Stimulated activated CD4-positive, alpha-beta T cell treated with anti-CD3 and anti-CD28 coated beads, Interleukin-4, amount 100 ng/mL, for 4 hours (primary cell): ENCODE measurements at places on chromosomes 3 and 15.

DNA sequence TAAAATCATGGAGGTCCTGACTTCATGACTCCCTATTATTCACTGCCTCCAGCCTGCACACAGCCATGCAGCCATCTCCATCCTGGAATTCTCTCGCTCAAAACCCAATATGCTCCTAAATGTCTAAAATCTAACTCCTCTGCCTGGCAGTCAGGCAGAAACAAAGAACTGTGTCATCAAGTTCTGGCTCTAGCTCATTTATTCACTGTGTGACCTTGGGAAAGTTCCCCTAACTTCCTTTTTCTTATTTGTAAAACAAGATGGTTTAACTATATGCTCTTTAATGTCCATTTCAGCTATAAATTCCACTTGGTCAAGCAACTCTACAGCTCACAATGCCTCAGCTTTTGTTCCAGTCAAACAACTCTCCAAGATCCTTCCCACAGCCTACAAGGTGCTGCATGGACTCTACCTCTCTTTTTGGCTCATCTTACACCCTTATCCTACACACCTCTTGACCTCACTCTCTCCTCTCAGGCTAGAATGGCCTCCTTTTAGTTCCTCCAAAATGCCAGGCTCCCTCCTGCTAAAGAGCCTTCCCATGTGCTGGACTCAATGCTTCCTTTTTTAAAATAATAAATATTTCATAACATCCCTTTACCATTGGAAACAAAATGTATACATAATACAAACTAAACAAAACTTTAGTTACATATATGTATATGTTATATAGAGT lies 16.4 kb downstream of the PIK3CB start:
- DNase-seq = no peak

DNA sequence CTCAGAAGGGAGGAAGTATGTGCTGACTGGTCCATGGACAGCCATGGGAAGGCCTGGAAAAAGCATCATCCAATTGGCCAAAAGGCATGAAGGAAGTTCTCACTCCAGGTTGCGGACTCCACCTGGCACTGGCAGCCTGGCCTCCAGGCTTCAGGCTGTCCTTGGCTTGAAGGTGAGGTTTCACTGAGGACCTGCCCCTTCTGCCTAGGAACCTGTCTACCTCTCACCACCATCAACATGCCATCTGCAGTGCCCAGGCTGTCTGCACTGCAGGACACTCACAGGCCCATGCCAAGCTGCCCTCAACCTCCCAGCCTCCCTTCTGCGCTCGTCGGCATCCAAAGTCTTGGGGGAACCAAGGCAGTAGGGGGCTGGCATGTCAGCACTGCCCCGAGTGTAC lies 51.1 kb downstream of the CEP70 start:
- DNase-seq = no peak

DNA sequence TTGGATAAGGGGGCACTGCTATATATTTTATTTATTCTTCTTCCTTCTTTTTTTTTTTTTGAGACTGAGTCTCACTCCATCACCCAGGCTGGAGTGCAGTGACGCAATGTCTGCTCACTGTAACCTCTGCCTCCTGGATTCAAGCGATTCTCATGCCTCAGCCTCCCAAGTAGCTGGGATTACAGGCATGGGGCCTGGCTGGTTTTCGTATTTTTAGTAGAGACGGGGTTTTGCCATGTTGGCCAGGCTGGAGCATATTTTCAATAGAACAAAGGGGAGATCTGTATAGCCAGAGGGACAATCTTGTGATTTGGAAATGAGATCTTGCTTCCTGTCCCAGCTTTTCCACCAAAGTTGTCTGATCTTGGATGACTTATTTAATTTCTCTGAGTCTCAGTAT lies 133.1 kb upstream of the ABHD17C start:
- DNase-seq = no peak

DNA sequence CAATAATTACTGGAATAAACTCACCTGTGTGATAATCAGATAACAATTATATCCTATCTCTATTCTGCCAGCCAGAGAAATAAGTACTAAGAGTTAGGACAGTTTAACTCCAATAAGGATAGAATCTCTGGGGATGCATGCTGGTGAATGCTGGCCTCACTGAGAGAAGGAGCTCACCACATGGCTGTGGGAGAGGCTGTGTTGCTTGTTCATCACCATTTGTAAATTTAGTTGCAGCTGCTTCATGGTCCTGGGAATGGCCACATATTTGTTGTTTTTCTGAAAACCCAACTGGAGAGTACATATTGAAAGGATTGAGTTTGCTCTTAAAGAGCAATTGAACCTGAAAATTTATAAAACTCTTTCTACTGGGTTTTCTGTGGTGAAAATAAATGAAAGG lies 207.3 kb downstream of the NECTIN3 start:
- DNase-seq = no peak

DNA sequence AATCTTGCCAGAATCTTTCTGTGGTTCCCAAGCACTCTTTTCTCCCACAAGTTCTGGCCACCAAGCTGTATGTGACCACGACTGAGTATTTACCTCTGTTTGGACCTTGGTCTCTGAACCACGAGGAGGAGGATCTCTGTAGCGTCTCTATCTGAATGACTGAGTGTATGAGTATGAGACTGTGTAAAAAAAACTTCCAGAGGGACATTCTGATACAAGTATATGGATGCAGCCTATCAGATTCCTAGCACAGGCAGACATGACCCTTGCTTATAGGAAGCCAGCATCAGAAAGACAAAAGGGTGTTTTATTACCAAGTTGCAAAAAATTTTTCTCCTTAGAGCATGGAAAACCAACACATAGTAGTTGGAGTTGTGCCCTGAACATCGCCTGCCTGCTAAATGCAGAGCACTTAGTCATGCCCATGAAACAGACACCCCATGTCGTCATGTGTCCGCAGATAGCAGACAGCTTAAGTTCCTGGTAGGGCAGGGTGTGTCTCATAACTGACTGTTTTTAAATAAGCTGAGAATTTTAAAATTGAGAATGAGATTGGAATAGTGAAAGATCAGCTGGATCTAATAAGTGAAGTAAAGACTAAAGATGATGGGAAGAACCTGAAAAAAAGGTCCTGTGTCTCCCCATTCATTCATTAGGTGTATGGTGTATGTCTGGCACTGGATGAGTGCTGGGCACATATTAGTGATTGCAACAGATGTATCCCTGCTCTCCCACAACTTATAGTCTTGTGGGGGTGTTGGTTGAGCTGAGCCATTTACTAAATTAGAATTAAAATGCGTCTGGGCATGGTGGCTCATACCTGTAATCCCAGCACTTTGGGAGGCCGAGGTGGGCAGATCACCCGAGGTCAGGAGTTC lies 30.9 kb downstream of the DAG1 start:
- no peak for DNase-seq

- DNase-seq = no peak
These were observed 160.3 kb downstream of the SATB1 start for GRCh38 chr3:18264853-18265252.

GRCh38 chr3:120415756-120416155 lies 35.0 kb downstream of the FSTL1 start:
- no peak for DNase-seq

DNA sequence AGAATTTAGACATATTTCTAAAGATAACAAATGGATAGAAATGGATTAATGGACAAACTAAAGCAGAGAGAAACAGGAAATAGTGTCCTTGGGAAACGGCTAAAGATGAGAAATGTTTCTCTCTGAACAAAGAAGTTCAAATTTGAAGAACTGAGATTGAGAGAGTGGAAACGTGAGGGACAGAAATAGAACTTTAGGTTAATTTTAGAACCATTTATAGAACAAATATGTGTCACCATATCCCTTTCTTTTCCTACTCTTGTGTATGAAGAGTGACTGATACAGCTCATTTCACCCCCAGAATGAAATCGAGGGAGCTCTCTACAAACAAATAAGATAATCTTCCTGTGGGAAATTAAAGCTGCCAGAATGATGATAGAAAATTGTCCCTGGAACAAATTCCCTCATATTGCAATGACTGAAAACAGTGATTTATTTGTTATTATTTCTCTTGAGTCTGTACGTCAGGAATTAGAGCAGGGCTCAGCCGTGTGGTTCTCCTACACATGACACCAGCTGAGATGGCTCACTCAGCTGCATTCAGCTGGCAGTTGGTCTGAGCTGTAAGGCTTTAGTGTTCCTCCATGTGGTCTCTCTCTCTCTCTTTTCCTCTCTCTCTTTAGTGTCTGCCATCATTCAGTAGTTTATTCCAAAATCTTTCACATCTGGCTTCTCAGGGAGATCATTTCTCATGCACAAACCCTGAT lies 46.6 kb upstream of the ARPP21 start:
- DNase-seq = no peak

GRCh38 chr15:100732211-100733055 lies 130.0 kb downstream of the ASB7 start:
- DNase-seq = no peak

DNA sequence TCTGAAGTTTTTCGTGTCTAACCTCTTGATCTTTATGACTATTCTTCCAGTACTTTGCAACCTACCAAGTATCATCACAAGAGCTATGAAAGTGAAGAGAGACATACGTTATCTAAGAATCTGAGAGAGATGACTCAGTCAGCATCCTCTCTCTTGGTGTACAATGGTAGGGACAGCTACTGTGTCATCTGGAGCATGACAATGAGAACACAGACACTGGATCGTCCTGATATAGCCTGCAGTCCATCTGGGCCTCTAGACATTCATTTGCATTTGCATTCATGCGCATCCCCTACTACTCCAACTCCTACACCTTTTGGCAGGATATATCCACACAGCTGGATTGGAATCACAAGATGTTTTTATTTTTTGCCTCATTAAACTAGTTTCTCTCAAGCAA lies 115.2 kb downstream of the PEX5L start:
- DNase-seq = no peak

DNA sequence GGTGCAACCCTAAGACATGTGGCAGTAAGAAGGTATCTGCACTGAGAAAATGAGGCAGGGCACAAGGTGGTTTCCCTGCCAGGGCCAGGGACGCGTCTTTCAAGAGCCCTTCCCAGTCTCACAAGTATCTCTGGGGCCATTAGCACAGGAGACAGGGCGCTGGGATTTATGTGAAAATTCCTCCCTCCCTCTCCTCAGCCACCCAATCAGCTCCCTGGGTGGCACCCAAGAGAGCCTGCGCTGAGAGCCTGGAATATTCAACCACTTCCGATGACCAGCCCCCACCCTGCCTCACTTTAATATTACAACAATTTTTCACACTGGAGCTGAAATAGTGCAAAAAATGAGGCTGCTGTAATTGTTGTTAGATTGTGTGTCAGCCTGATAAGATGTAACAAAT lies 26.1 kb downstream of the SEC61A1 start:
- DNase-seq = no peak

GRCh38 chr3:42682301-42683070 lies 2.9 kb upstream of the KLHL40 start:
- no peak for DNase-seq

GRCh38 chr15:67838789-67839332 lies 984 bp downstream of the RNU6-1 start:
- DNase-seq = no peak

DNA sequence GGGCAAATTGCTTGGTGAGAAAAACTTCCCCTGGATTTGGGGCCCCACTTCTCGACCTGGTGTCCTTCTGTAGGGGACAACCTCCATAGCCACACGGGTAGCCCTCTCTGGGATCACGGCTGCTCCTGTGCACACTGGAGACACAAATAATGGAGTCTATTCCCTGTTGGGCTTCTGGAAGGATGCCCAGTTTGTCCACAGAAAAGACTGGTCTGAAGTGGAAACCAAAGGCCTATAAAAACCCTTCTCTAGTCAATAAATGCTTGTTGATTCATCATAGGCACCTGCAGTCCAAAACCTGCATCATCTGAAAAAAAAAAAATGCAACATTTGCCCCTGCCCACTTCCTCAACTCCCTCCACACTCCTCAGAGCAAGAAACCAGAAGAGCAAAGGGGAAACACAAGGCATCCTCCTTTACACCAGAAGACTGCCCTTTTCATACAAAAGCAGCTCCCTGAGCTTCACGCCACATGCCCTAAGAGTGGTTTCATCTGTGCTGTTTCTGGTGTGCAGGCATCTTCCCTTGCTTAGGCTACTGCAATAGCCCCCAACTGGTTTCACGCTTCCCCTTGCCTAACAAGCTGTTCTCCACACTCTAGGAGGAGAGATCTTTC lies 36.3 kb downstream of the SRGAP3 start:
- no peak for DNase-seq

DNA sequence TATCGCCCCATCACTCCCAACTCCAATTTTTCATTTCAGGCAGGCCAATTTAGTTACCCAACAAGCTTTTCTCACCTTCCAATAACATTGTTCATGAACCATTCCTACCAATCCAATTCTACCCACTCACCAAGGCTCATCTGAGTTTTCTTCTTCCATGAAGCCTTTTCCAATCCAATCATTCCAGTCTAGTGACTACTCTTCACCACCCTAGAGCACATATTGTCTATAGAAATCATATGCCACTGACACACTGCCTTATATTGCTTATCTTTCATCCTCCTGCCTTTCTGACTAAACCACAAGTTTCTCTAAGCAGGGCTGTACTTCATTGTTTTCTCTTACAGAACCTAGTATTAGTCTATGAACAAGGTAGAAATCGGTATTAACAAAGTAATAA lies 11.4 kb downstream of the CCDC14 start:
- DNase-seq = no peak

DNA sequence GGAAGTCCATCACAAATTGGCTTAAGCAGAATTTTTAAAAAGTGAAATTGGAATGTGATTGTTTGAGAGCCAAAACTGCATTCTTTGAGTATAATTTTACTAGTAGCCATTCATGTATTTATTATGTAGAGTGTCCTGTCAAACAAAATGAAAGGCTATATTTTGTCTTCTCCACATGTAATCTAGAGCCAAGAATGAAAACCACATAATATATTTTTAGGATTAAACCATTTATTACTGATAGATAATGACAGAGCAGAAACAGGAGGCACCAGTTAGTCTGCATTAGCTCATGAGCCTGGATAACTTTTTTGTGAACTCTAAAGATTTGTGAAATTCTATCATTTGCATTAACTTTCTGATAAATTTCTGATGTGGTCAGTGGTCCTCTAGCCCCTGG lies 130.2 kb downstream of the FILIP1L start:
- DNase-seq = no peak

DNA sequence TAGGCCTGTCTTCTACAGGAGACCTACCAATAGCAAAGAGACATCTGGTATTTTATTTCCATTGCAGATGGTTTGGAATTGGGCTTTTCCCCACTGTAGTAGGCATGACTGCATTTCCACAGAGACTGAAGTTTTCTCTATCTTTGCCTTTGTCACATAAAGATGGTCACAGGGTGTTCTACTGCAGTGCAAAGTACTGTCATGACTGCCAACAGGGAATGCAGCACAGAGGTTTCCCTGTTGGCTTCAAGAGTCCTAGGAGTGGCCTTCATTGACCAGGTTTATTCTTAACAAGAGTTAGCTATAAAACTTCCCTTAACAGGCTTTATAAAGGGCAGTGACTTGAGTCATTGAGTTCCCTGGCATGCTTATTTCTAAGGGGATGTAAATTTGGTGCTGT lies 36.8 kb upstream of the TM4SF4 start:
- no peak for DNase-seq

GRCh38 chr15:70974004-70974832 lies 81.6 kb downstream of the LRRC49 start:
- DNase-seq = no peak
